ENCODE measurements at places on chromosomes 5 and 9.
A peak's percentile ranks its signal among the peaks of the same experiment; 100 is the strongest.

- DNase-seq: no peak
Measured at GRCh38 chr5:131436081-131436480, 172.2 kb downstream of the CDC42SE2 start.

- no peak for DNase-seq
Measured at GRCh38 chr5:167565189-167565954, 726.1 kb upstream of the WWC1 start.

DNA sequence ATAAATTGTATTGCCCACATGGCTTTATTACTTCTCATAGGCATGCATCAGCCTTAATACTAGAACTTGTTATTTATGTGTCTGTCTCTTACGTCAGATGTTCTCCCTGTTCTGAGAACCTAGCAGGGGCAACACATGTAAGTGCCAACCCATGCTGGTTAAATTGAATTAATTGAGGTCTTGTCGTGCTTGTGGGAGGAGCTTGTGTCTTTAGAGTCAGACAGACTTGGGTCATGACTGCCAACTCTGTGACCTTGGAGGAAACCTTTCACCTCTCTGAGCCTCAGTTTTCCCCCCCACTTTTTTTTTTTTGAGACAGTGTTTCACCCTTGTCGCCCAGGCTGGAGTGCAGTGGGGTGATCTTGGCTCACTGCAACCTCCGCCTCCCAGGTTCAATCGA lies 2.2 kb upstream of the MEGF9 start:
- DNase-seq: no peak

DNA sequence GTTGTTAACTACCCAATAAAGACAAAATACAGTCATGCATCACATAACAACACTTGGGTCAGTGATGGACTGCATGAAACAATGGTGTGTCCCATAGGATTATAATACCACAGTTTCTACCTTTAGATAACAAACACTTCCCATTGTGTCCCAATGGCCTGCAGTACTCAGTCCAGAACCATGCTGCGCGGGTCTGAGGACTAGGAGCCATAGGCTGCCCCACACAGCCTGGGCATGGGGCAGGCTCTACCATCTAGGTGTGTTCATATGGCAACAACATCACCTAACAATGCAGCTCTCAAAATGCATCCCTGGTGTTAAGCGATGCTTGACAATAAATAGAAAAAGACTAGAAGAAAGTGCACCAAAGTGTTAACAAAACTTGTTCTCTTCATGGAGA lies 6.8 kb downstream of the IPPK start:
- no peak for DNase-seq

DNA sequence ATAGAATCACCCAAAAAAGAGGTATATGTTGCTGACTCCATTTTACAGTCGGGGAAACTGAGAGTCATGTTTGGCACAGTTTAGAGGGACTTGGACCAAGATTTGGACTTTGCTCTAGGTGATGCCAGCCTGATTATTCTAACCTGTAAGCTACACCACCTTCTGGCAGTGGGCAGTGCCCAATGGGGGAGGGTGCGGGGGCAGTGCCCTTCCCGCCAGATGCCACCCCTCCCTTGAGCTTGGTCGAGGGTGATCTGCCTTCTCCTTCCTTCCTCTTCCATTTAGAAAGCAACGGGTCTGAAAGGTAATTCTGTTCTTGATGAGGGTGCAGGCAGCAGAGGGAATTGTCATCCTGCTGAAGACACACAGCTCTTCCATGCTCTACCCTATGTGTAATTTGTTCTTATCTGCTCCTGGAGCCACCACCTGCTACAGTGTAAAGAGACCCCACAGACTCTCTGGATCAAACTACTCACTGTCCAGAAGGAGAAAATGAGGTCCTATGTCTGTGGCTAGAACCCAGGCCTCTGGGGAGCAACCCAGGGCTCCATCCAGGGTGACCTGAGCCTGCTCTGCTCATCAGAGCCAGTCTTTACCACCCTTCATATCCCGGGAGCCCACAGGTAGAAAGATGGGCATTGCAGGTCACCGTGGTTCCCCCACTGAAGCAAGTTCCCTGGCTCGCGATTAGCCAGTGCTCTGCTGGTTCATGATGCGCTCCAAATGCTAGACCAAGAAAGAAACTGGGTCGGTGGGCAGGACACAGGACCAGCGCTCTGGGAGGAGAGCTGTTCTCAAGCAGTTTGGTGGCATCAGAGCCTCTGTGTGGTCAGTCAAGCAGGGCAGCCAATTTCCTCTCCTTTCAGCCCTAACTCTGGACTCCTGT lies 156.2 kb downstream of the RGS3 start:
- DNase-seq: no peak

DNA sequence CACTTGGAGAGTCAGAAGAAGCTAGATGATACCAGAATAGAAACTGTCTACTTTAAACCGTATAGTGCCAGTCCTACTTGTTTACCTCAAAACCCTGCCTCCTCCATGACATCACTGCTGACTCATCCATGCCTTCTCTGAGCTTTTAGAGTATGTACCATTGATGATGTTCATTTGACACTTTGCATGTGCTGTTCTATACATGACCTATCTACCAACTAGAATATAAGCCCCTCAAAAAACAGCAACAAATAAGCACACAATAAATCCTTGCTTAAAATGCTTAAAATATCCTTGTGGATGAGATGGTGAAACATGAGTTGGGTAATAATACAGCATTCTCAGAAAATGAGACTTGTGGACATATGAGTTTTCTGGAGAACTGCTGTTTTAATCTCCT lies 2.6 kb downstream of the CTNNAL1 start:
- no peak for DNase-seq

DNA sequence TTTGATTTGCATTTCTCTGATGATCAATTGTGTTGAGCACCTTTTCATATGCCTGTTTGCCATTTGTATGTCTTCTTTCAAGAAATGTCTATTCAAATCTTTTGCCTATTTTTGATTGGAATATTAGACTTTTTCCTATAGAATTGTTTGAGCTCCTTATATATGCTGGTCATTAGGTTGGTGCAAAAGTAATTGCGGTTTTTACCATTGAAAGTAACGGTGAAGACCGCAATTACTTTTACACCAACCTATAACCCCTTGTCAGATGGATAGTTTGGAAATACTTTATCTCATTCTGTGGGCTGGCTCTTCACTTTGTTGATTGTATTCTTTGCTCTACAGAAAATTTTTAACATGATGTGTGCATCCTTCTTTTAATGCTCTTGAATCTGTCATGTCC lies 113.2 kb upstream of the PRRC1 start:
- no peak for DNase-seq

GRCh38 chr5:76413746-76414145 lies 10.7 kb downstream of the IQGAP2 start:
- no peak for DNase-seq

DNA sequence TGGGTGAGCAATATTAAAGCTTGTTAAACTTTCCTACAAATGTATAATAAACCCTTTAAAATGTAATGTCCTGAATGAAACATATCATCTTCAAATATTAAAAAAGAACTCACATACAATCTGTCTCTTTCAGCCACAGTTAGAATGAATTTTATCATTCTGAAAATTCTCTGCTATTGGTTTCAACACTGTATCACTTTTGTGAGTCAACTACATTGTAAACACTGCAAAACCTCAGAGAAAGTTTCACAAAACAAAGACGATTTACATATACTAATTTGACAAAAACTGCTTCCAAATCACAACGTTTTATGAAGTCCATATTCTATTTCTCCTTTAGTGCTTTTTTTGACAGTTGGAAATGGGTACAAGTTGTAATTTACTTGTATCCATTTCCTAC lies 1032.0 kb upstream of the DMAC1 start:
- DNase-seq: no peak

GRCh38 chr5:72280581-72281069 lies 39.4 kb downstream of the MRPS27 start:
- DNase-seq: no peak

GRCh38 chr9:127838375-127839078 lies 15.9 kb downstream of the ENG start:
- DNase-seq: peak; percentile 65

- DNase-seq: no peak
Measured at GRCh38 chr9:10148796-10149195, 464.0 kb downstream of the PTPRD start.

DNA sequence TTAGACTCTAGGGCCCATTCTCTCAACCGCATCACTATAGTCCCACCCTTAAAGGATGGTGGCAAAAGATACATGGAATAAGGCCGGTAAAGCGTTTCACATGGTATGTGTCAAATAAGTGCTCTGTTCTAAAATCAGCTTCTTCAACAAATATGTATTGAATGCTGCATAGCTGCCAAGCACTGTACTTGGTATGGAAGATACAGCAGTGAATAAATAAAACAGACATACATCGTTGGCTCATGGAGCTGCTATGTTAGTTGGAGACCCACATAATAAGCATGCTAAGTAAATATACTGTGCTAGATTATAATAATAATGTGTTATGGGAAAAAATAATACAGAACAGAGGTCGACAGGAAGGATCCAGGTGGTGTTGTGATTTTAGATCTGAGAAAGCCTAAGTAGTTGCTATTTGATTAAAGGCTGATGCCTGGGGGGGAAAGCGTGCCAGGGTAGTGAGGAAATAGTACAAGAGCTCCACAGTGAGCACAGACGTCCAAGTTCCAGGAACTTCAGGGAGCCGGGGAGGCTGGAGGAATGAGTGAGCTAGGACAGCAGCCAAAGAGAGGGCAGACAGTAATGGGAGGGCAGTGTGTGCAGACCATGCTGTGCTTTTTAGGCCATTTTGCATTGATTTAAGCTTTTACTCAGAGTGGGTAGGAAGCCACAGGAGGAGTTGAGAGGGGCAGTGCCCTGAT lies 93.7 kb downstream of the JAKMIP2 start:
- DNase-seq: no peak

DNA sequence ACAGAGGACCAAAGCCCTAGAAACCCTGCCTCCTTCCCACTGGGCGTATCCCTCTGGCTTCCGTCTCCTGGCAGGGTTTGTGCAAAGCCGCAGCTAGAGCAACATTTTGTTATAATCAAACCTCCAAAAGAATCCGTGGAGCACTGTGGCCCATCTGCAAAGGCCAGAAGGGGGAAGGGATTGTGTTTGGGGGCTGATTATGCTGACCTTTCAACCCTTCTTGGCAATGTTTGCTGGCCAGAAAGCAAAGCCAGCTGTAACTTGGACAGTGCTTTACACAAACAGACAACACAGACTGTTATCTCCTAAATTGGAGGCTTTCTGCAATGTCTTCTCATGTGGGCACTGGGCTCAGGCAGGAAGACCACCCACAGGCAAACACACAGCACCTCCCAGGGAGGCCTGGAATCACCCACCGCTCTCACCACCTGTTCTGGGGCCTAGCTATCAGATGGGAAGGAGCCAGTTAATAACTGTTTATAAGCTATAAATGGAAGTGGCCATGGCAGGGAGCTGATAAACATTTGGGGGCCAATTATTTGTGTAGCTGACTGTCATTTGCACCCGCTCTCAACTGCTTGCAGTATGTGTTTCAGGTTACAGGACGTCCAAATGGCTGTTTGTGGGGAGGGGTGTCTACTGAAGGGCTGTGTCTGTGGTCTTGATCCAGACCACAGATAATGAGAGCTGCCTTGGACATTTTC lies 121.6 kb upstream of the ERCC6L2 start:
- DNase-seq: no peak

- DNase-seq: no peak
Measured at GRCh38 chr5:159732220-159732619, 184.1 kb upstream of the ADRA1B start.

GRCh38 chr5:60257596-60258271 lies 364.2 kb upstream of the PDE4D start:
- DNase-seq: no peak

Measured in GOT3 (cell line).